ENCODE measurements at places on chromosomes 5 and 9.

- DNase-seq: no peak
Measured at GRCh38 chr9:33800886-33801285, 5.5 kb downstream of the PRSS3 start.

DNA sequence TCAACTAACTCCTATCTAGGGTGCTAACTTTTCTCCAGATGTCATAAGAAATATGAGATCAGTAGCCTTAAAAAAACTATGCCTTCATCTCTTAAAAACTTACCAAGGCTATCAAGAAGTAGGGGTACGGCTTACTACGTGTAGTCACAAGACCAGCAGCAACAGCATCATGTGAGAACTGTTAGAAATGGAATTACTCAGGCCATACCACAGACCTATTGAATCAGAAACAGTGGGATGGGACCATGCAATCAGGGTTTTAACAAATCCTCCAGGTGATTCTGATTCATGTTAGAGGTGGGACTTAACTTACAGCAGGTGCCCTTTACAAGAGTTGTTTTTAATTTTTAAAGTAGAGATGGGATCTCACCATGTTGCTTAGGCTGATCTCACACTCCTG is 4.6 kb downstream of the IFNE start:
- no peak for DNase-seq

- no peak for DNase-seq
Measured at GRCh38 chr9:129281506-129282145, 103.6 kb upstream of the IER5L start.

DNA sequence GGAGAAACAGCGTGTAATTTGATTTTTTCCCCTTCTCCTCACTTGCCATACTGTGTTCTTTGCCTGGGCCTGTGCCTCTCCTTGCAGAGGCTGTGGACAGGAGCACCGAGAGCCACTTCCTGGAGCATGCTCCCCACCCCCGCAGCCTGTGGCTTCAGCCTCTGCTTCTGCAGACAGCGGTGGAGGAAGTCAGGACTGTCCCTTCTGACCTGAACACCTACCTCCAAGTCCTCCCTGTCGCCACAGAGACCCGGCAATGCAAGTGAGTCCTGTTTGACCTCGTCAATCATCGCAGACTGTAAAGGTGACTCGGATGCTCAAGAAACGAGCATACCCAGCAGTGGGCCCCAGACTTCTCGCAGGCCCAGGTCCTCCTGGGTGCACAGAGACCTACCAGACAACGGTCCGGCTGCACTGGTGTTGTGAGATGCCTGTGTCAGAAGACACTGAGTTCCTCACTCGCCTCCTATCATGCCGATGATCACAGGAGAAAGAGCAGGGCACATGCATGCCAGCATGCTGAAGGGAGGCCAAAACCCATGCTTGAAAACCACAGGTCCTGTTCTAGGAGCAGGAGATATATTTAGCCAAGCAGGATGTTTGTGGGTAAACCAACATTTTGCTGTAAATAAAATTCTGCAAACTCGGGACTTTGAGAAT is 198.8 kb downstream of the AUH start:
- peak; percentile 9 for DNase-seq

DNA sequence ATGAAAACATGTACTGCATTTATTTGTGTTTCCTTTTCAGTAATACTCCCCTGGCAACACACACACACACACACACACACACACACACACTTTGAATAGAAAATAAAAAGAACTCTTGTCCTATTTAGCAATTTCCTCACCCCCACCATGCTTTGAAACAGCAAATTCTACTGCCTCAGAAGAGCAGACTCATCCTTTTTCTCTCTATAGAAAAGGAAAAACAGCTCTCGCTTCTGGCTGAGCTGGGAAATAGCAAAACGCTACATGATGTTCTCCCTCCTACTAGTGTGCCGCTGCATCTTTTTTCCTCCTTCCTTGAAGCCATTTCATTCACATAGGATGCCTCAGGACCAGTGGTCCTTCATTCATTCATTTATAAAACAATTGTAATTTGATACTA is 453.6 kb downstream of the CSNK1G3 start:
- DNase-seq: no peak

GRCh38 chr5:153952893-153953292 is 85.8 kb downstream of the FAM114A2 start:
- no peak for DNase-seq

DNA sequence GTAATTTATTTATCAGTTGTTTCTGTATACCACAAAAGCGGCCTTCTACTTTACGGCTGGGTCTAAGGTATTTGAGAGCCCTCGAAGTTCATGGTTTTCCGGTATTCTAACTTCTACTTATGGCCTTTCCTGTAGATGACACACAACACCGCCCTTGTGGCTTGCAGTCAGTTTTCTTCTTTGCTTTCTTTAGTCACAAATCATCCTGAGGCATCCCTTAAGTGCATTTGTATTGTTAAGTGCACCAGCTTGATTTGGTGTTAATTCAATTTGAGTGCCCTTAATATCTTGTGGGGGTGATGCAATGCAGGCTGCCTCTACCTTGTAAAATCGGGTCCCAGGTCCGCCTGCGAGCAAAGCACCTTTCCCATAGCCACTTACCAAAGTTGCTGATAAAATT is 511.9 kb downstream of the CCDC171 start:
- DNase-seq: no peak

- DNase-seq: no peak
Measured at GRCh38 chr5:22372376-22372775, 480.8 kb downstream of the CDH12 start.

- DNase-seq: no peak
Measured at GRCh38 chr9:81224166-81225081, 464.9 kb downstream of the TLE1 start.

GRCh38 chr5:152551061-152551460 is 146.0 kb upstream of the NMUR2 start:
- DNase-seq: no peak

DNA sequence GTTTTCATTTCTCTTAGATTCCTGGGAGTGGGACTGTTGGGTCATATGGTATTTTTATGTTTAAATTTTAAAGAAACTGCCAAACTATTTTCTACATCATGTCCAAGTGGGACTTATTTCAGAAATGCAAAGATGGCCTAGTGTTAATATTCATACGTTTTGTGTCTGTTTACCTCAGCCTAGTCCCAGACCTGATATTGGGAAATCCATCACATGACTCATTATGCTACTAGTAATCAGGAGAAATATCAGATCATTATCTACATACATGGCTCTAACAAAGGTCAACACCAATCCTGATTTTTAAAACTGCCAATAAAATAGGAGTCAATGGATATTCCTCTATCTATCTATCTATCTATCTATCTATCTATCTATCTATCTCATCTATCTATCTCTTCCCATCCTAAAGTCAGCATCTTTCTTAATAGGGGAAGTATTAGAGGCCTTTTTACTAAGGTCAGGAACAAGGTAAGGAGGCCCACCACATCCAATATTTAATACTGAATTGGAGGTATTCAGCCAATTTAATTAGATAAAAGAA is 4.7 kb downstream of the RASGEF1C start:
- DNase-seq: no peak

GRCh38 chr5:45382583-45382982 is 313.6 kb downstream of the HCN1 start:
- DNase-seq: no peak

- no peak for DNase-seq
Measured at GRCh38 chr9:20353524-20353923, 268.8 kb downstream of the MLLT3 start.

DNA sequence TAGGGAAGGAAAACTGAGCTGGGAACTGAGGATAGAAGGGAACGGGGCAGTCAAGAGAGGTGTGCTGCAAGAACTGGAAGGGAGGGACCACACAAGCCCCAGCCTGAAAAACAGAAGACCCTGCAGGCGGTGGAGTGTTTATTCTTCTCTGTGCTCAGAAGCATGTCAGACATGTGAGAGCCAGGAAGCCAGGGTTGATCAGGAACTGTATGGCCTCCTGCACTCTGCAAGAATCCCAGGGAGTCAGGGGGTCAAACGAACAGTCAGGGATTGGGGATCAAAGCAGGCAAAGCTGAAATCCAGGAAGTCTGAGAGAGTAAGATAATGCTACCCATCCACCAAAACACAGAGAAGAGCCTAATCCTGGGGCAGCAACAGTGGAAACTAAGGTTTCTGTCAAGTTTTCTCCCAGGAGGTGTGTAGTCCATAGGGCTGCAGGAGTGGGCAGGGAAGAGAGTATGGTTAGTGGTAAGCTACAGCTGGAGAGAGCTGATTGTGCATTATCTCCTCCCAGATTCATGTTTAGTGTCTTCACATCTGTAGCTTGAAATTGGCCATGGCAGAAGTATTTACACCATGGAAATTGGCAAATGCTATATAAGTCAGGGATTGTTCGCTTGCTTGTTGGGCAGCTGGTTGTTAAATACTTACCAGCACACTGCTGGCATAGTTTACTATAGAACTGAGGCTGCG is 115.4 kb upstream of the SLC44A1 start:
- no peak for DNase-seq

Measured in substantia nigra (tissue), 51 donors.